ENCODE measurements at places on chromosomes 1 and 21. TPM values are rescaled to one million over a fixed set of nuclear protein-coding genes. Genes with fewer than 3 reads are reported as not detected.

CRNN gene
- not detected for total RNA-seq

LCA5L gene
- total RNA-seq = not detected

CD244 gene
- total RNA-seq = 0.55 TPM

SLC30A10 gene
- total RNA-seq = not detected

OPRD1 gene
- not detected for total RNA-seq

FCRL4 gene
- total RNA-seq = not detected

ADCY10 gene
- not detected for total RNA-seq

Measured in activated naive CD4-positive, alpha-beta T cell treated with anti-CD3 and anti-CD28 coated beads, Interleukin-2, amount 10 ng/mL, durations not matched to agents 5 hours and 36 hours (primary cell).